ENCODE measurements at places on chromosomes 2 and 18. TPM values are rescaled to one million over a fixed set of nuclear protein-coding genes. Genes with fewer than 3 reads are reported as not detected.

GRCh38 chr18:59056706-59057492 lies 82.8 kb upstream of the SEC11C start:
- H3K36me3 ChIP-seq: no peaks in the 10 kb centered on the region
- H3K4me1 ChIP-seq: no peaks in the 10 kb centered on the region
- H3K4me3 ChIP-seq: no peak overlapping the region
- H3K27ac ChIP-seq: no peak overlapping the region

- H3K4me3 ChIP-seq: no peak overlapping the region
- peaks cover 37% of the 10 kb centered on the region for H3K4me1 ChIP-seq
- DNase-seq: no peak
- peaks cover 64% of the 10 kb centered on the region for H3K36me3 ChIP-seq
- H3K27ac ChIP-seq: no peak overlapping the region
- H3K27me3 ChIP-seq: no peaks in the 10 kb centered on the region
These were observed 75.6 kb upstream of the POMC start for GRCh38 chr2:25243995-25244394.

- no peak overlapping the region for H3K27ac ChIP-seq
- H3K4me1 ChIP-seq: peaks cover 22% of the 10 kb centered on the region
- no peak for DNase-seq
- no peaks in the 10 kb centered on the region for H3K27me3 ChIP-seq
These were observed 3.8 kb downstream of the ITGB1BP1 start for GRCh38 chr2:9419541-9419940.

CPSF3 gene
- 77.2 TPM for total RNA-seq

LCT gene
- total RNA-seq: 0.04 TPM

- no peaks in the 10 kb centered on the region for H3K4me1 ChIP-seq
- H3K27ac ChIP-seq: no peak overlapping the region
- no peak overlapping the region for H3K4me3 ChIP-seq
- no peaks in the 10 kb centered on the region for H3K27me3 ChIP-seq
These were observed 356.1 kb upstream of the ETAA1 start for GRCh38 chr2:67041051-67041450.

NEU4 gene
- total RNA-seq: 0.40 TPM

ACTG2 gene
- total RNA-seq: 0.67 TPM

GPR39 gene
- total RNA-seq: 0.04 TPM

DNA sequence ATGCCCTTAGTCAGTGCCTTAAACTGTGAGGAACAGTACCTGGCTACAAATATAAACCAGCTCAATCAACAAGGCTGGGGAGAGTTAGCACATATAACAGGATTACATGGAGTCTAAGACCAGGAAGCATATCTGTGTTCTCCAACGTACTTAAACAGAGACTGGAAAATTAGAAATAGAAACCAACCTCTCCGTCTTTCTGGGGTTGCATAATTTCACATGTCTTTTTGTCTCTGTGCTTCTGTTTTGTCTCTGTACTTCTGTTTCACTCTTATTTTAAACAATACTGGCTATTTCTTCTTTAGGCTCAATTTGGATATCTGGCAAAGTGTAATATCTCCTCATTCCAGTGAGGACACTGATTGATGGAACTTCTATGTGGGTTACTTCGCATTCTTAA lies 749.0 kb upstream of the ZEB2 start:
- no peaks in the 10 kb centered on the region for H3K27me3 ChIP-seq
- no peaks in the 10 kb centered on the region for H3K4me1 ChIP-seq
- no peak overlapping the region for H3K27ac ChIP-seq
- H3K36me3 ChIP-seq: no peaks in the 10 kb centered on the region
- no peak for DNase-seq

DNA sequence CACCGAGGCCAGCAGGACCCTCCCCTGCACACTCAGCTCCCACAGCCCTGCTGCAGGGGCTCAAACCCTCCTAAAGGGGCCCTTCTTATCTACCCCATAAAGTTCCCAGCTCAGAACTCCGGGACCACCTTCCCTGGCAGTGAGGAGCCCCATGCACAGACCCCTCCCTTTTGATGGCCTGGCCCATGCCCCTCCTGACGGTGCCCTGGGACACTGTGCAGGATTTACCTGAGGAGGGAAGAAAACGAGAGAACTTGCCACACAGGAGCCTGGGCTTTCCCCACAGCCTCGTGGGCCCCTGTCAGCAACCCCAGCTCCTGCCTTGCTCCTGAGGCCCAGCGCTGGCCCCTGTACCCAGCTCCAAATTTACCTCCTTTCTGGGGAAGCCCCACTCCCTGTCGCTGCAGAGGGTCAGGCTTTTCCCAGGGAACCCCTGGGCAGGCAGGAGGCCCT lies 206.3 kb upstream of the SALL3 start:
- no peaks in the 10 kb centered on the region for H3K36me3 ChIP-seq
- DNase-seq: no peak
- no peak overlapping the region for H3K4me3 ChIP-seq

Measured in K562 (cell line).